ENCODE measurements at places on chromosomes 5 and 9.

- DNase-seq = peak; percentile 39
Measured at GRCh38 chr5:8349855-8350254, 480.9 kb downstream of the MTRR start.

DNA sequence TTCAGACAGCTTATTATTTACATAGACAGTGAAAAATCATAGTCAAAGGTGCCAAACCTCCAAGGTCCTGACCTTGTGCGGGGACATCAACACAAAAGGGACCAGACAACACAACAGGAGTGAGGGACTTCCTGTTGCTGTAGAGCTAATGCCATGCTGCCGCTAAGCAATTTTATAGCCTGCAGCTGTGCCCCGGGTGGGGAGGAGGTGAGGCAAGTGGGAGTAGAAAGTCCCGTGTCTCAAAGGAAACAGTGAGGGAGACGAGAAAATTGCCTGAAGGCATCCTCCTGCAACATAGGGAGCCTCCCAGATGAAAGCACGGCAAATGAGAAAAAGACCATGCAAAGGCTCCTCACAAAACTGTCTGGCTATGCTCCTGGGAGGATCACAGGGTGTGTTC, 58.8 kb downstream of the CAAP1 start:
- DNase-seq = peak; percentile 65

- peak; percentile 1 for DNase-seq
Measured at GRCh38 chr5:33524476-33524875, 83.7 kb downstream of the TARS1 start.

GRCh38 chr5:179906795-179907555, 722 bp downstream of the TBC1D9B start:
- peak; percentile 45 for DNase-seq

GRCh38 chr9:131578731-131579504, 33.6 kb downstream of the PRRT1B start:
- no peak for DNase-seq

DNA sequence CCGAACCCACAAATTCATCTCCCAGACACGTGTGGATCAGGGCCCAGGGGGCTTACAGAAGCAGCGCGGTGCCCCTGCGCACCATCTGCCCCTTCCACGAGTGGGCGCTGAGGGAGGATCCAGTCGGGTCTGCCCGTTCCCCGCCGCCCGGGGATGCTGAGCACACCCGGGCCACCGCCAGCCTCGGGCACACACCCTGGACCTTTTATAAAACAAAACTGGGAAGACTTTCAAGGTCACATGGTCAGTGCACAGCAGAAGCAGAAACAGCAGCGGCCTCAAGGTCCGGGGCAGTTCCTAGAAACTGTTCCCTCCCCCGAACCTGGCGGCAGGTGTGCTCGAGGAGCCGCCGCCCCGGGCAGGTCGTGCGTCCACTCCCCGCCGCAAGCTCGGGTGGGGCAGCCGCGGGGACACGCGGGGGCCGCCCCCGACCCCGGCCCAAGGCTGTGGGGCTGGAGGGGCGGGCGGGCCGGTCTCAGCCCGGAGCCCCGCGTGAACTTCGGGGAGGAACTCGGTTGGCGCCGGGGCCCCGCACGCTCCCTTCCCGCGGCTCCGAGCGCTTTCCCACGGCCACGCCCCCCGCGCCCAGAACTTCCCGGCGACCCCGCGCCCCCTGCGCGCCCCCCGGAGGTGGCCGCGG, 633 bp upstream of the PPP1R26 start:
- DNase-seq = peak; percentile 46
